CD4-positive, alpha-beta T cell (primary cell): ENCODE measurements at places on chromosomes 6 and 20. TPM values are rescaled to one million over a fixed set of nuclear protein-coding genes. Genes with fewer than 3 reads are reported as not detected.

HINT3 gene
- 10.4 TPM for total RNA-seq

SLC17A1 gene
- not detected for total RNA-seq

PFDN6 gene
- 9.7 TPM for total RNA-seq

CMTR1 gene
- total RNA-seq, result 80.3 TPM

PROKR2 gene
- not detected for total RNA-seq

SLC52A3 gene
- not detected for total RNA-seq

- no peak overlapping the region for H3K4me3 ChIP-seq
- no peak for DNase-seq
- no peaks in the 10 kb centered on the region for H3K27me3 ChIP-seq
- no peaks in the 10 kb centered on the region for H3K36me3 ChIP-seq
Observed at GRCh38 chr6:35972471-35973367, 51.7 kb downstream of the SLC26A8 start.

- H3K36me3 ChIP-seq, result no peaks in the 10 kb centered on the region
- peak; percentile 50 for DNase-seq
- H3K27me3 ChIP-seq, result no peaks in the 10 kb centered on the region
- peak within 1 kb of the TSS; percentile 85 for H3K27ac ChIP-seq
- H3K4me3 ChIP-seq, result peak within 1 kb of the TSS; percentile 77
- peaks cover 5% of the 10 kb centered on the region for H3K4me1 ChIP-seq
Observed at GRCh38 chr20:52972190-52972937, at the start of gene TSHZ2. TSS of gene TSHZ2 (plus strand) at chr20:52972358. CDS start at chr20:52973294, 936 bp downstream.

GRCh38 chr20:40317156-40317790, 371.8 kb downstream of the MAFB start:
- no peak overlapping the region for H3K27ac ChIP-seq
- H3K4me3 ChIP-seq, result no peak overlapping the region
- H3K4me1 ChIP-seq, result no peaks in the 10 kb centered on the region
- H3K27me3 ChIP-seq, result no peaks in the 10 kb centered on the region

DNA sequence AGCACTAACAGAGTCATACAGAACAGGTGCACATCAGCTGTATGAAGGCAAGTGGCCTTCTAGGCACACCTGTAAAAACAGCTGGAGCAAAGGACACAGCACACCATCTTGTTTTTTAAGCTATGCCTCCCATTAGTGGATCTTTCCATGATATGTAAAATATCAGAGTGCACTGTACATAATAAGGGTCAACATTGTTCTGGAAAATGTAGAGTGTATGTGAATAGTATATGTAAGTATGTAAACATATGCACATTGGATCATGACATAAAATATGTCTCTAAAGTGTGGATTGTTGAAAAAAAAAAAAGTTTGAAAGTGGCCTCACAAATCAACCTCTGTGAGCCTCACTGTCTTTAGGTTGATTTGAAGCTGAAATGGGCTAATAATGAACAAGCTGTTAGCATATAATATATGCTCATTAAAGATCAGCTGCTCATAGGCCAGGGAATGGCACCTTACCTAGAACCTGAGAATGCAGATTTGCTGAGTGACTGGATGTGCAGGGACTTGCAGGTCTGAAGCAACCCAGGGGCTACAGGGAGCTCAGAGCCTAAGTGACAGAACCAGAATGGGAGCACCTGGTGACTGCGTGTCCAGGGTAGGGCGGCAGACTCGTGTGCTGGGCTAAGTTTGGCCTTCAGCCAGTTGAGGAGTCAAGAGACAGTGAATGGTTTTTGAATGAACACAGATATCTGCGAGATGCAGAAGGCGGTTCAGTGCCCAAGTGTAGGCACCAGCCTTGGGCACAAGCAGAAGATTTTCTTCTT, 198.6 kb downstream of the TMEM242 start:
- H3K27me3 ChIP-seq, result no peaks in the 10 kb centered on the region
- peaks cover 11% of the 10 kb centered on the region for H3K36me3 ChIP-seq
- no peak for DNase-seq
- no peak overlapping the region for H3K4me3 ChIP-seq
